Effector CD4-positive, alpha-beta T cell (primary cell): ENCODE measurements at places on chromosomes 5 and 9.

- no peak for DNase-seq
Measured at GRCh38 chr5:148465381-148466235, 81.8 kb downstream of the FBXO38 start.

DNA sequence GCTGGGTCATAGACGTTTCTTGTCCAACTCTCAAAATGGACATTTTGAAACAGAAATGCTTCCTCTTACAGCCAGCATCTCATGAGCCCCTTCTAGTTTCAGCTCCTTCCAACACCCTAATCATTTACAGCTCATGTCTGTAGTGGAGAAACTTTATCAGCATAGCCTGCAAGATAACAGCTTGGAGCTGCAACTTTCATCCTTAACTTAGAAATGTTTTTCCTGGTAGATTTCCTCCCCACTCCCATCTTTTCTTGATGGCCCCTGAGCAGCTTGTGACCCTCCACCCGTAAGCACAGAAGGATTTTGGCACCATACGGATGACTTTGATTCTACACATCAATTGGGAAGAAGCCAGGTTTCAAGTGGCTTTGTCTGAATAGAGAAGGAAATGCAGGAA, 53.5 kb upstream of the TGFBR1 start:
- DNase-seq, result no peak

DNA sequence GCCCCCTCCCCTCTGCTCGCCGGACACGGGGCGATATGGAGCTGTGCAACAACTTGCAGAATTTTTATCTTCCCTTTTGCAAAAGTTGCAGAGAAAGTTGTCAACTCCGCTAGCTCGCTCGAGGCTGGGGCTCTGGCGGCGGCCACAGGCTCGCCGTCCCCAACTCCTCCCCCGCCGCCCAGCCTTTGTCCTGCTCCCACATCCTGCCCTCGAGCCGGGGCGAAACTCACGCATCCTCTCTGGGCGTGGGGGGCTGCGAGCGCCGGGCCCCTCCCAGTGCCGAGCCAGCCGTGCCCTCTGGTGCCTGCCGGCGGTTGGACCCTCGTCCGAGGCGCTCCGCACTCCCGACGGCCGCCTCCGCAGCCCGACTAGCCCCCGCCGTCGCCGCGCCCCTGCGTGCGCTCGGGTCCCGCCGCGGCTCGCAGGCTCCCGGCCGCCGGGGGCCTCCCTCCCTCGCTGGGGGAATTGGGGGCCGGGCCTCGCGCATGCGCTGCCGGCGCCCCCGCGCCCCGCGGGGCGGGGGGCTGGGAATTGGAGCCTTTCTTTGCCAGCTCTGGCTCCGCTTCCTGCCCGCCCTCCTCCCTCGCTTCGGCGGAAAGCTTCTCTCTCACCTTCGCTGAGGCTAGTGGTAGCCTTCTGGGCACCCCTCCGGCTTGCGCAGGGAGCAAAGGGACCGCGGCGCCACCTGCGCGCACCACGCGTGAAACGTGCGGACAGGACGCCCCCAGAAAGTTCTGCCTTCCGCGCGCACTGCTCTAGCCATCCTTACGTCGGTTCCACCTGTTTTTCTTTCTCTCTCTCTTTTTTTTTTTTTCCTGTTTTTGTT, at the start of gene CCNJL:
CCNJL (minus strand) TSS at position 431 of the 826 bp plus-strand sequence. CDS start 641 bp downstream, outside the sequence.
- no peak for DNase-seq

DNA sequence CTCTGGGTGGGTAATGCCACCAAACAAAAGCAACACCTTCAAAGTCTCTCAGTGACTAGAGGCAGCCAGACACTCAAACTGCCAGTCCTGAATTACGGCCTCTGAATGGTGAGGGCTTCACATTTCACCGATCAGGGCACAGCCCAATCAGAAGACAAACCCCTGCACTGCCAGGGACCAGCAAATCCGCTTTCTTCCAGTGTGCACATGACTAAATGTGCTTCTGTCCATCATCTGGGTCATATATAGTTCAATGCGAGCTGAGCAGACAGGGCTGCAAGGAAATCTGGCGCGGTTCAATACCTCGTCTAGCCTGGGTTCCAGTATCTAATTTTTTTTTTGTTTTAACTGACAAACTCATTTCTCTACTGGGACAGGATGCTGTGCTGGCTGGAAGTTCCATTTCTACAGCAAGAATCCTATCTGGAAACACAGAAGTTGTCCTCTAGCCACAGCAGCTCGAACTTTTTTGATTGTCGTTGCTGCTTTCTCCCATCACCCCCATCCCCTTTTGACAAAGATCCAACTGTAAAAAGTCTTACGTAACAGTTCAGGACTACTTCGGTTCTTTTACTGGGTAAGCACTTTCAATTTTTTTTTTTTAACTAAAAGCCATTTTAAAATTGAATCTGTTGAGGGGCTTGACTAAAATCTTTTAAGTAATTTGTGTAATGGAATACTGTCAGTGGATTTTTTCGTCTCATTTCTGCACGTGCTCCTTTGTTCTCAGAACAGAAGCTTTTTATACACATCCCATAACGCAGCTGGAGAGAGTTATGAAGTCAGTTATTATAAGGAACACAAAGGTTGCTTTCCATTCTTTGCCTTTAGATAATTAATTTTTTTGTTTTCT, 112.7 kb downstream of the NR6A1 start:
- DNase-seq, result no peak

DNA sequence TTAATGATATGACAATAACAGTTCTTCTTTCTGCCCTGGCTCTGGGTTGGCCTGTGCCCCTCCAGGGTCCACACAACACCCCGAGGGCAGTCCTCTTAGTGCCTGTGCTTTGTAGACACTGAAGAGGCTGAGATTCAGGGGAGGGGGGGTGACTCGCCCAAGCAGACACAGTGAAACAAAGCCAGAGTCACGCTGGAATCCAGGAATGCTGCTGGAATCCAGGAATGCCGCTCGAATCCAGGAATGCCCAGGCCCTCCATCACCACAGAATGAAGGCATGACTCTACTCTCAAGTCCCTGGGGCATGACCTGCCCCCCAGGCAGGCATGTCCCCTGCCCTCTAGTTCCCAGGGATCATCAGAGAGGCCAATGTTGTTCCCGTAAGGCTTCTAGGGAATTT, 73.1 kb downstream of the LRSAM1 start:
- no peak for DNase-seq

DNA sequence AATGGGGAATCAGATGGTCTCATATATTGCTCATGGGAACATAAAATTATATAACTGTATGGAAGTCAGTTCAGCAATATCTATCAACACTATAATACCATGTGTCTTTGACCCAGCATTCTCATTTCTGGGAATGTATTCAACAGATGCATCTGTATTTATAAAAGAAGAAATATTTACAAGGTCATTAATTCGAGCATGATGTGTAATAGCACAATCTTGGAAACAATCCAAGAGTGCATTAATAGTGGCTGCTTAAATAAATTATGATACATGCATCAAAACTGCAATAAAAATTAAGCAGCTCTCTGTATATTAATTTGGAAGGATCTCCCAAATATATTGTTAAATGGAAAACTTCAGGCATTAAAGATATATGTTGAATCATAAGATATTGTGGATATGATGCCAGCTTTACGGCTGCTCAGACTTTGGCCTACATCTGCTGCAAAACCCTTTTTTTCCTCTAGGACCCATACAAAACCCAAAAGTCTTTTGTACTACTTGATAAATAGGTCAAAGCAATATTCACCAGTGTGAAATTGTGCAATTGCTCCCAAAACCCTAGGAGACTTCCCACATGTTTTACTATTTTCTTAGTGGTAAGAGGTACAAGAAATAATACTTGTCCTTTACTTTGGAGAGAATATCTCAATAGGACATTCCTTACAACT, 45.3 kb upstream of the ISOC1 start:
- DNase-seq, result no peak

DNA sequence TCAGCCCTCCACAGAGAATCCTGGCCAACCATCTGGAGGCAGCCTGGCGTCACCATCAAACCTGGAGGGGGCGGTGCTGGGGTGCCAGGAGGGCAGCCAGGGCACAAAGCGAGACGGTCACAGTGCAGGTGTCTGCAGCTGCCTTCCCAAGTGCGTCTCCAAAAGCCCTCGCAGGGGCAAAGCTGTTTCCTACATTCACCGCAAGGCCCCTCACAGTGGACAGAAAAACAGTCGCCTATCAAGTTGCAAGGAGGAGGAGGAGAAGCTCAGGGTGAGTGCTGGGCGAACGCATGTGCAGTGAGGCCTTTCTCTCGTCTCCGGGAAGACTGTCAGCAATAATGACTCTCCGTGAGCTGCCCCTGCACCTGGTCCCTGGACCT, 18.0 kb upstream of the LHX3 start:
- DNase-seq, result no peak

DNA sequence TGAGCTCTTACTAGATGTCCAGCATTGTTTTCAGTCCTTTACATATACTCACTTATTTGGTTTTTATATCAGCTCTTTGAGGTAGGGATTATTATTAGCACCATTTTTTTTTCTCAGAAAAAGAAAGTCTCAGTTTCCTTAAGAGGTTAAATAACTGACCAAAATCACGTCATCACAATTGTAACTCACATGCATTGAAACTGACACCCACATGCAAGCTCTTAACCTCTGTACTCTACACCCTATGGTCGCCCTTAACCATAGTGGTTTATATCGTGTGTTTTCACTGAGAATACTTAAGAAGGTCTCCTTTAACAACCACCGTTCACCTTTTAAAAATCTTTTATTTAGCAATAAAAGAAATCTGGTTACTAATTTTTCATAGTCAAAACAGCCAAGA, 61.0 kb downstream of the PRDM6 start:
- no peak for DNase-seq
